ENCODE measurements at places on chromosomes 12 and 14.

- no peak for DNase-seq
Observed at GRCh38 chr14:101716077-101716950, 45.2 kb upstream of the PPP2R5C start.

- DNase-seq, result no peak
Observed at GRCh38 chr12:67068204-67068731, 200.9 kb upstream of the CAND1 start.

DNA sequence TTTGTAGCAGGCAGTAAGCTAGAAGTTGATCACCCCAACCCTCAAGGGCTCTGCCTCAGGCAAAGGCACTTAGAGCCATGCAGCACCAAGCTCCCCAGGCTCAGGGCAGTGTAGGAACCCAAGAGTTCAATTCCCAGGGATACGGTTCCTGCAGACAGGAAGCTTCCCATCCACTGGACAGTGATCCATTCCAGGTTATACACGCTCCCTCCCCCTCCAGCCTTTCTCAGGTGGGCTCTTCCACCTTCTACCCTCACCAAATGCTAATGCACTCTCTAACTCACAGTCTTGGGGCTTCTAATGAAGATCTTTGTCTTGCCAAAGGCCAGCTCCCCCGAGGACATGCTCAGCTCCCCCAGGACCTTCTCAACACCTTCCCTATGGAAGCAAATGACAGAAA, 12.7 kb downstream of the MYO1A start:
- no peak for DNase-seq

- no peak for DNase-seq
Observed at GRCh38 chr12:22865822-22866221, 240.9 kb downstream of the ETNK1 start.

DNA sequence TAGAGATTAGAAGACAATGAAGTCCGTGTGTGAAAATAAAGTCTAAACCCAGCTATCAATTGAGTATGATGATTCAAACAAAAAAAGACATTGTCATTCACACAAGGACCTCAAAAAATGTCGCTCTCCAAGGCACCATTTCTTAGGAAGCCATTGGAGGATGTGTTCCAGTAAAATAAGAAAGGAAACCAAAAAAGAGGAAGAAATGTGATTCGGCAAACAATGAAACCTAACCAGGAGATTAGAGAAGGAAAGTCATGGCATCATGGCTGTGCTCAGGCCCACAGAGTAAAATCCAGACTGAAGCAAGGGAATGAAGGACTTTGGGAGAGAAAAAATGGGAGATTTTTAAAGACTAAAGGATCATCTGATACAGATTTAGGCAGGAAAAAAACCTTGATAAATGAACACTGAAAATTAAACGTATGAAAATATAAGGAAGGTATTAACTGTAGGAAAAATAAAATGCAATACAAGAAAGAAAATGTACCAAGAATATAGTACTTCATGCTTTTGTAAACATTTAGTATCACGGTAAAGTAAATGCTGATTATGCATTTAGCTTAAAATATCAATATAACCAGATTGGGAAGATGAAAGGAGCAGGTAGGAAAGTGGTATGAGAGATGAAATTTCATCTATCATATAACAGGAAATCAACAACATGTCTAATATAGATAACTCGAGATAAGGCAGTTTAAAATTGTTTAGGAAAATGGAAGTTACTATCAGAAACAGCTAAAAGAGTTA, 38.2 kb upstream of the MTHFD1 start:
- no peak for DNase-seq

DNA sequence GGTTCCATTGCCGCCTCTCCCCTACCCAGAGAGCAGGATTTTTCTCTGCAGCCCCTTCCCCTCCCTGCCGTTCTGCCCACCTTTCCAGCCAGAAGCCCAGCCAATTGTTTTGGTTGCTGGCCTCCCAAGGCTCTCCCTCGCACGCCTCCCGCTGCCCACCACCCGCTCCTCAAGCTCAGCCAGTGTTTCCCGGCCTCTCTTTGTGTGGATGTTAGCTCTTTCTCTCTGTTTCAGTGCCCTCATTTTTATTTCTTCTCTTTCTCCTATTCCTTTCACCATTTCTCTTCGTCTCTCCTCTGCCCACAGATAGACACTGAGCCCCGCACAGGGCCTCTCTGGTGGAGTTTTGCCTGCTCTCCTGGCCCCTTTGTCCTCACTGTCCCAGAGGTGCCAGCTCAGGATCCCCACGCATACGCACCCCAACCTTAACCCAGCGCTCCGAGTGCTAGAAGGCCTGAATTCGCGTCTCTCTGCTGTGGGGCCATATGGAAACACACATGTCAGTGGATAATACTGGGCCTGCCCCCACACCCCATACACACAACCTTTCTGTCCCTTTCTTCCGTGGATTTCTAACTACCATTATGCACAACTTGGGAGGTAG, 54.9 kb downstream of the SMUG1 start:
- no peak for DNase-seq

- DNase-seq, result no peak
Observed at GRCh38 chr14:50345846-50346422, 33.8 kb downstream of the DMAC2L start.

GRCh38 chr12:78229591-78230101, 399.0 kb downstream of the NAV3 start:
- peak; percentile 19 for DNase-seq

- DNase-seq, result no peak
Observed at GRCh38 chr12:116954710-116955381, 44.1 kb downstream of the FBXW8 start.

- DNase-seq, result peak; percentile 29
Observed at GRCh38 chr14:55277972-55278740, 6.9 kb downstream of the FBXO34 start.

DNA sequence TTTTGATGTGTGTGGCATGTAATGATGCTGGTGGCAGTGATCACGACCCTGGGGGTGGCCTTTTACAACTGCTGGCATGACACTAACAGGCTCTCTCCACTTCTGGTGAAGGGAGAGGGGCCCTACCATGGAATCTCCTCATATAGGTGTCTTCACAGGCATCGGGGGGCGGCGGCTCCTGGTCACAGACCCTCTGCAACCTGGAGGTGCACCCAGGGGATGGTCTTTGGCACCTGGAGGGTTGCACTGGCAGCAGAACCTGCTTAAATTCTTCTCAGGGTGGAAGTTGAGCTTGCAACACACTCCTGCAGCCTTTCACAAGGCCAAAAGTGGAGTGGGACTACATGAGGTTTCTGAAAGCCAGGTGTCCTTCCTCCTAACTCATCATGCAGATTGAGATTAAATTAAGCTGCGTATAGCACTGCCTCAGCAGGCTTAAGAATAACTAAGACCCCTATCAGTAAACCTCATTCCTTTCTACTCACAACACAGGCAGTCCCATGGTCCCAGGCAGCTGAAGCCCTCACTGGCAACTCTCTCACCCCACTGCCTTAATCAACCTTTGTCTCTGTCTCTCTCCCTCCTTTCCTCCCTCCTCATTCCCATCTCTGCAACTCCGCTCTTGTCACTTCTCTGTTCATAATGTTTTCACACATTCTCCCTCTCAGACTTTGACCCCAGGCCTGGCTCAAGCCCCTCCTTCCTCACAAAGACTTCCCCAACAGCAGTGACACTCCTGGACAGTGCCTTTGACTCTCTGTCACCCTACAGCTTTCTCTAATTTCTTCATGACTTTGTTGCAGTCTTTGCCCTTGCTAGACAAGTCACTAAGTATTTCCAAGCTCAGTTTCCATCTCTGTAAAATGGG, 18.9 kb downstream of the NID2 start:
- DNase-seq, result no peak

DNA sequence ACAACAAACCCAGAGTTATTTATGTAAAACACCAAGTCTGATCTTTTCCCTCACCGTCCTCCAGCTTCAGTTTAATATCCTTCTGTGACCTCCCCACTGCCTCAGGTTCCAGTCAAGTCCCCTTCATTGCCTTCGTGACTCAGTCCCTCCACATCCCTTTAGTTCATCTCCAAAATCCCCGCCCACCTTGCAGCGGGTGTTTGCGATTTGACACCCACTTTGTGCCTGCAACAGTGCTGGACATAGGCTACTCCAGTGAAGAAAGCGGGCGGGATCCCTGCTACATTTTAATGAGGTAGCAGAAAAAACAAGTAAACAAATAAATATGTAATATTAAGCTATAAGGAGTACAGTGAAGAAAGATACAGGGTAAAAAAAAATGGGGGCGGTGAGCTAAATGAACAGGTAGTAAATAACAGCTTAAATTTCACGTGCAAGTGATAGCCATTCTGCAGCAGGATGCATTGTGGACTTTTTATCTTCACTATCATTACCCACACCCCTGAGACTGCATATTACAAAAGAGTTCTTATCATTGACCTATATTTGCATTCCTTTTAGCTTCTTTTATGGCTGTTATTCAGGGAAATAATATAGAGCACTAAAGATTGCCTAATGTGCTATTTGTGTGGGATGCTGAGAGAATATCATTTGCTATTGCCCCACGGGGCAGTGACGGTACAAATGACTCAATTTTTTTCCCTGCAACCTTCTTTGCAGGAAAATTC, 222.8 kb upstream of the NUDT4 start:
- DNase-seq, result no peak

GRCh38 chr12:84585776-84586395, 326.7 kb downstream of the SLC6A15 start:
- DNase-seq, result no peak

DNA sequence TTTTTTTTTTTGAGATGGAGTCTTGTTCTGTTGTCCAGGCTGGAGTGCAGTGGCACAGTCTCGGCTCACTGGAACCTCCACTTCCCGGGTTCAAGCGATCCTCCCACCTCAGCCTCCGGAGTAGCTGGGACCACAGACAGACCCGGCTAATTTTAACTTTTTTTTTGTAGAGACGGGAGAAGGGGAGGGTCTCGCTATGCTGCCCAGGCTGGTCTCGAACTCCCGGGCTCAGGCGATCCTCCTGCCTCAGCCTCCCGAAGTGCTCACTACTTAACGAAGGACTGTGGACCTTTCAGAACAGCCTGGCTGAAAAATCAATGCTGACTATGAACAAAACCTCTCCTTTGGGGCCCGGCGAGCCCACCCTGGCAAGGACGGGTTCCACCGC, 10.9 kb downstream of the SLC6A12 start:
- DNase-seq, result no peak

DNA sequence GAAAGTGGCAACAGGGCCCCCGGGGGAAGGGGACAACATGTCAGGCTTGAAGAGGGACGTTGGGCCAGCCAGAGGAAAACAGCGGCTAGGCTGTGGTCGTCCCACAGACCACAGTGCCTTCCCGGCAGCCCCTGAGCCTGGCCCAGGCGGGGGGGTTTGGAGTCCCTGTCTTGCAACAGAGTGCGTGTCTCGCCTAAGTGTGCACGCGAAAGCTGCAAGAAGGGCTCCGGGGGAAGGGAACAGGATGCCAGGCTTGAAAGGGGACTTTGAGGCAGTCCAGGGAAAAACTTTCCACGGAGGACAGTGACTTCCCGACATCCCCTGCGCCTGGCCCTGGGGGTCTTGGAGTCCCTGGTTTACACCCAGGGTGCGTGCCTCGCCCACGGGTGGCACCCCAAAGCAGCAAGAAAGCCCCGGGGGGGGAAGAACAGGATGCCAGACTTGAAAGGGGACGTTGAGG, 157.5 kb upstream of the ALG10B start:
- no peak for DNase-seq

- no peak for DNase-seq
Observed at GRCh38 chr12:62434494-62435302, 31.9 kb upstream of the MON2 start.

- no peak for DNase-seq
Observed at GRCh38 chr12:76813265-76813664, 49.4 kb downstream of the ZDHHC17 start.

GRCh38 chr14:95071649-95072280, 85.6 kb downstream of the DICER1 start:
- no peak for DNase-seq

GRCh38 chr12:41459111-41459905, 271.2 kb downstream of the PDZRN4 start:
- no peak for DNase-seq

GRCh38 chr12:69430942-69431590, 39.1 kb upstream of the FRS2 start:
- DNase-seq, result no peak

DNA sequence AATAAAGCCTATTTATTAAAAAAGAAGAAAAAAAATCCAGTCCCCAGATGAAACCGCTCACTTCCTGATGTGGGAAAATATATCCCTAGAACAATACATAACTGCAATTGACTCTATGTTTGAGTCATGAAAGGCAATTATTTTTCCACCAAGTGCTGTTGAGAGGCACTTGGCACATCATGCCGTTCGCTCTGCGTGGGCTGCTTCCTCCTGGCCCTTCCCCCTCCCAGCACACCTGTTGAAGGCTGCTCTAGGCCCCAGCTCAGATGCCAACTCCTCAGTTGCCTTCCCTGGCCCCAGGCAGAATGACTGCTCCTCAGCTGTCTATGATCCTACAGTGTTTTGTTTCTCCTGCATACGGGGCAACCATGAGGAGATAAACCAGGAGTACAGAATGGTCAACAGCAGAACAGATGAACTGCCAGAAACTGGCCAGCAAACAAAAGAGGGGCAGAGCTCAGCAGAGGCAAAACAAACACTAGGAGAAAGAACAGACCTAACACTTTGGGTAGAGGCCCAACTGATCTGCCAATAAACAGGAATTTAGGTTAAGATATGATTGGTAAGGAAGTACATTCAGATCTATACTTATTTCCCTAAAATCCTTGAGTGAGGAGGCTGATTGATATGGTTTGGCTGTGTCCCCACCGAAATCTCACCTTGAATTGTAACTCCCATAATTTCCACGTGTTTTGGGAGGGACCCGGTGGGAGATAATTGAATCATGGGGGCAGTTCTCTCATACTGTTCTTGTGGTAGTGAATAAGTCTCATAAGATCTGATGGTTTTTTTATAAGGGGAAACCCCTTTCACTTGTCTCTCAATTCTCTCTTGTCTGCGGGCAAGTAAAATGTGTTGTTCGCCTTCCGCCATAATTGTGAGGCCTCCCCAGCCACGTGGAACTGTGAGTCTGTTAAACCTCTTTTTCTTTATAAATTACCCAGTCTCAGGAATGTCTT, 58.6 kb downstream of the SLC38A1 start:
- DNase-seq, result no peak

Data from GM19239 (cell line).